ENCODE measurements at places on chromosomes 13 and 19. TPM values are rescaled to one million over a fixed set of nuclear protein-coding genes. Genes with fewer than 3 reads are reported as not detected.
A peak's percentile ranks its signal among the peaks of the same experiment; 100 is the strongest.

- DNase-seq: no peak
Measured at GRCh38 chr19:3980353-3981251, 4.7 kb downstream of the EEF2 start.

DNA sequence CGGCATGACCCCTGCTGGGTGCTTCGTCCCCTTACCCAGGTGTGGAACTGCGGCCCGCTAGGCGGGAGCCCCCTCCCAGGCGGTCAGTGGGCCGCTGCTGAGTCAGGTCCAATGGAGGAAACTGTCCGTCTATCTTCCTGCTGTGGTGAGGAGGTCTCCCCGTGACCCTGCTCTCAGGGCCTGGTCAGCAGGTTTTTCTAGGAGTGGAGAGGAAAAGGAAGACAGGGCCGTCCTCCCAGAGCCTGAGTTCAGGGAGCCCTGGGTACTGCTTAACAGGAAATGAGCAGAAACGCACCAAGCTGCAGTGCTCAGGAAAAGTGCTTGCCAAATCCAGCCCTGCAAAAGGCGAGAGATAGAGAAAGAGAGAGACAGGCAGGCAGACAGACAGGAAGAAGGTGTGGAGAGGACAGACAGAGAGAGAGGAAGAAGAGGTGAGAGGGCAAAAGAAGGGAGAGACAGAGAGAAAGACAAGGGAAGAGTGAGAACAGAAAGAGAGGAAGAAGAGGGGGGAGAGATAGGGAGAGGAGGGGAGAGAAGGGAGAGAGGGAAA lies 10.3 kb downstream of the SH3GL1 start:
- DNase-seq: peak; percentile 62

- no peak for DNase-seq
Measured at GRCh38 chr13:29481603-29482002, 113.9 kb downstream of the SLC7A1 start.

- no peak for DNase-seq
Measured at GRCh38 chr13:78129359-78129758, 210.7 kb upstream of the EDNRB start.

GRCh38 chr13:45370922-45371406 lies 30.0 kb upstream of the TPT1 start:
- DNase-seq: peak; percentile 83

GRCh38 chr13:76934671-76935070 lies 13.6 kb upstream of the ACOD1 start:
- DNase-seq: no peak

The GRK1 gene
- 0.13 TPM for total RNA-seq

- no peak for DNase-seq
Measured at GRCh38 chr13:37385248-37385647, 213.3 kb downstream of the POSTN start.

Data from left cardiac atrium (tissue), 4 donors.